ENCODE measurements at places on chromosomes 16 and 17.

DNA sequence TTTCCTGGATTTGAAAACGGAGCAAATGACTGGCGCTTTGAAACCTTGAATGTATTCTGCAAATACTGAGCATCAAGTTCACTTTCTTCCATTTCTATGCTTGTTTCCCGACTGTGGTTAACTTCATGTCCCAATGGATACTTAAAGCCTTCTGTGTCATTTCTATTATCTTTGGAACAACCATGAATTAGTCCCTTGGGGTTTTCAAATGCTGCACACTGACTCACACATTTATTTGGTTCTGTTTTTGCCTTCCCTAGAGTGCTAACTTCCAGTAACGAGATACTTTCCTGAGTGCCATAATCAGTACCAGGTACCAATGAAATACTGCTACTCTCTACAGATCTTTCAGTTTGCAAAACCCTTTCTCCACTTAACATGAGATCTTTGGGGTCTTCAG is 32.3 kb downstream of the BRCA1 start:
- DNase-seq = no peak

DNA sequence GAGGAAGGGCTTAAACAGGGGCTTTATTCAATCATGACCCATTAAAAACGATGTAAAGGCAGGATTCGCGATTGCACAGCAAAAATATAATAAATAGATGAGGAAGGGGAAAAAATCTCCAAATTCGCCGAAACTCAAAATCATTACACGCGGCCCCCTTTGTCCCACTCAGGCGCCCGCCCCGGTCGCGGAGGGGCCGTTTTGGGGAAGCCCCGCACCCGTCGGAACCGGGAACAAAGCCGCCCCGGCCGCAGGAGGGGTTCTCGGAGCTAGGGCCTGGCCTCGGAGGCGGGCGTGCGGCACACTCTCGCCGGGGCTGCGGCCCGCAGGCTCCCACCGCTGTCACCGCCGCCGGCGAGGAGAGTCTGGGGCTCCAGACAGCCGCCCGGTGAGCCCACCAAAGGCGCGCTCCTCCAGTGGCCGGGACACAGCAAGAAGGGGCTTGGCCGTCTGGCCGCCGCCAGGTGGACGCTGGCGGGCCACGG is 521 bp downstream of the C16orf87 start:
- no peak for DNase-seq

- DNase-seq = no peak
These were observed 124.5 kb downstream of the ZNF778 start for GRCh38 chr16:89341697-89342694.

DNA sequence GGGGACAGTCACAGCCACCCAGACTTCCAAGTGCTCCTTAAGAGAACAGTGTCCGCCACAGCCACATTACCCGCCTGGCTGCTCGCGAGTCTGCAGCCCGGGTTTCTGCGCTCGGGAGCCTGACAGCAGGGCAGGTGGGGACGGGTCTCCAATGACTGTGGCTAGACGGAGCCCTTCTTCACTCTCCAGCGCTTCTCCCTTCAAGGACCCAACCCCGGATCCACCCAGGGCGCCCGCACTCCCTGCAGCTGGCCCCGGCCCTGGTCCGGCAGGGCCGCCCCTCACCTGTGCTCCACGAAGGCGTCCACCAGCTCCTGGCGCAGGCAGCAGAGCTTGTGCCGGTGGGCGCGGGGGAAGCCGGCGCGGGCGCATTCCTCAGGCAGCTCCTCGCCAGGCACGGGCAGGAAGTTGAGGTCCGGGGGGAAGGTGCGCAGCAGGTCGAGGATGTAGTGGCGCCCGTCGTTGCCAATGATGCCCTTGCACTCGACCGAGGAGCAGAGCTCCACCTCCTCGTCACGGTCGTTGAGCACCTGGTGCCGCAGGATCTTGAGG is 13.9 kb downstream of the CLUH start:
- no peak for DNase-seq

GRCh38 chr16:4116325-4117249 is at the start of gene ADCY9:
TSS of gene ADCY9 (minus strand) at chr16:4116442. CDS start at chr16:4115442, 1,000 bp downstream.
- DNase-seq = peak; percentile 64

- DNase-seq = peak; percentile 14
These were observed 44.9 kb downstream of the ABCA5 start for GRCh38 chr17:69282002-69282401.

DNA sequence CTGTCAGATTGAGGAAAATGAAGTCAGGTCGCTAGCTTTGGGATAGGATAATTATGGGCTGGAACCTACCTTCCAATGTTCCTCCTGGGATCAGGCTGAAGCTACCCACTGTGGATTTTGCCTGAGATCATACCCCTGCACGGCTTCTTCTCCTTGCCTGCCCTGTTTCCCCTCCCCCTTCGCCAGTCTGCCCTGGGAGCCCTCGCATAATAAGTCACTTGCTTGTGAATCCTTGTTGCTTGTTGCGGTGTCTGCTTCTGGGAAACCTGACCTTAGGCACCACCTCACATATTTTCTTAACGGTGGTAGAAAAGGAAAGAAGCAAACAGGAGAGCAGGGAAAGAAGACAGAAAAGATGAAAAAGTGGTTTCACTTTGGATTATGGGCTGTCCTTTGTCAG is 13.3 kb upstream of the PMP22 start:
- DNase-seq = no peak

DNA sequence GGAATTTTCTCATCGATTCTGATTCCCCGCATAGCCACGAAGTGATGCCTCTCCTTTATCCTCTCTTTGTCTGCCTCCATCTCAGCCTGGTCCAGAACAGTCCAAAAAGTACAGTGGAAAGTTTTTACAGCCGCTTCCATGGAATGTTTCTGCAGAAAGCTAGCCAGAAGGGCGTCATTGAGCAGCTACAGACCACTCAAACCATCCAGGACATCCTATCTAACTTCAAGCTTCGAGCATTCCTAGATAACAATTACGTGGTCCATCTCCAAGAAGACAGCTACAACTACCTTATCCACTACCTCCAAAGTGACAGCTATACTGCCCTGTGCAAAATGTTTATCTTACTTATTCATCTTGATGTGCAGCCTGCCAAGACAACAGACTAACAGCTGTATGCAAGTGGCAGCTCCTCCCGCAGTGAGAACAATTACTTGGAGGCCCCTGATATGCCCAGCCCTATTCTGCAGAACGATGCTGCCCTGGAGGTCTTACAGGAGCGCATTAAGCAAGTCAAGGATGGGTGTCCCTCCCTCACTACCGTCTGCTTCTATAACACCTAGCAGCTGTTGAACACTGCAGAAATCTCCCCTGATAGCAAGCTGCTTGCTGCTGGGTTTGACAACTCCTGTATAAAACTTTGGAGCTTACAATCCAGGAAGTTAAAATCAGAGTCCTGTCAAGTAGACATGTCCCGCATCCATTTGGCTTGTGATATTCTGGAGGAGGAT is 38.9 kb downstream of the SLFN12L start:
- DNase-seq = no peak

- DNase-seq = peak; percentile 82
These were observed 211.7 kb upstream of the CHMP6 start for GRCh38 chr17:80779961-80780380.

DNA sequence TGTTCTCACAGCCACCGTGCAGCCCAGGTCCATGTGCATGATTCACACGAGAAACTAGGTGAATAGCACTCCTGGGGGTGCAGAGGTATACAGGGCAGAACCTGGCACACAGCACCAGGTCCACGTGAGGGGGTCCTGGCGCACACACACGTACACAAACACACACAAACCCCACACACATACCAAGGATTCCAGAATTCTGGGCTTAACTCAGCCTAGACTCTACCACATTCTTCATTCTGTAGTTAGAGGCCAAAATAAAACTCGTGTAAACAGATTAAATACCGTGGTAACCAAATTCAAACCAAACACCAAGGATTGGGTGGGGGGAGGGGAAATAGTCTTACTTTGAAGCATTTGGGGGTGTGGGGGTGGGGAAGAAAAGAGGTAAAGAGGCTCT is 58.5 kb downstream of the XYLT1 start:
- no peak for DNase-seq

DNA sequence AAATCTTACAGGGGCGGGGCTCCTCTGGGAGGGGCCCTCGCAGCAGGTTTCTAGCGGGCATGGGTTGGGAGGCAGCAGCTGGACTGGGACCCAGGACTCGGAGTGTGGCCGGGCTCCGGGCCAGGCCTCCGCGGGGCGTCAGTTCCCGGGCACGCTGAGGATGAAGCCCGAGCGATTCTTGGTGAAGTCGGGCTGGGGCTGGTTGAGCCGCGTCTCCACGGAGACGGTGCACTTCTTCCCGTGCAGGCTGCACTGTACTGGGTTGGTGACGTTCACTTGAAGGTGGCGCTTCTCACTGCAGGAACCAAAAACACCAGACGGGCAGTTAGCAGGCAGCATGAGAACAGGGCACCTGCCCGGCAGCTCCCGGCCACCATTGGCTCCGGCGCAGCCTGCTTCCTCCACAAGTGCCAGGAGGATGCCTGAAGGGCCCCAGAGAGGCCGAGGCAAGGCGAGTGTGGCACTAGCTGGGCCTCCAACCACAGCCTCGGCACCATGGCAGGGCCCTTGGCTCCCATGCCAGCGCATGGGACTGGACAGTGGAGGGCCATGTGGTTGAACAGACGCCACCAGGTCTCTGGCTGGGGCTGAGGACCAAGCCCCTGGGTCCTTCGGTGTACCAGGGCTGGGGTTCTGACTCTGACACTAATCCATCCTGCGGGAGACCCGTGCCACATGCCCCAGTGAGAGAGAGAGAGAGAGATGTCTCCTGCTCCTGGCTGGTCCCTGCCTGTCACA is 8.0 kb downstream of the CDK5R1 start:
- DNase-seq = no peak

GRCh38 chr16:78624366-78624765 is 524.9 kb downstream of the WWOX start:
- no peak for DNase-seq

GRCh38 chr17:67746704-67747571 is 29.2 kb downstream of the NOL11 start:
- DNase-seq = peak; percentile 76

GRCh38 chr17:70786081-70786480 is 616.7 kb downstream of the KCNJ2 start:
- DNase-seq = no peak

- DNase-seq = no peak
These were observed 284 bp upstream of the COPZ2 start for GRCh38 chr17:48037838-48038323.

DNA sequence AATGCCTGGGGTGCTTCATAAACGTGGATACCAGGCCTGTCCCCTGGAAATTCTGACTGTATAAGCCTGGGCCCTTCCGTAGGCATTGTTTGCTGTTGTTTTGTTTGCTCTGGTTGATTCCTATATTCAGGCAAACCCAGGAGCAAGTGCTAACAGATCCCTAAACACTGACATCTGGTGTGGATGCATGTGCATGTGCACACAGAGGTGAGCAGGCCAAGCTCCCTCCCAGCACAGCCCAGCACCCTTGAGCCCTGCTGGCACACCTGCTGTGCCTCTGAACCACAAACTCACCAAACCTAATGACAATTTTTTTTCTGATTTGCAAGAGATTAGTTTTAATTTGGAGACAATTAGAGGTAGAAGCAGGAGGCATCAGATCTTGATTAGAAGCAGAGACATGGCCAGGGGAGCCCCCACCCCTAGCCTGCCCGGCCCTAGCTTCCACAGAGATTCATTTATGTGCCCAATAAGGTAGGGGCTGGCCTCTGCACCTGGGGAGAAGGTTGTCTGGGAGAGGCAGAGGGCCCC is 40.4 kb downstream of the TMEM132E start:
- DNase-seq = no peak

- DNase-seq = no peak
These were observed at the start of gene NEUROD2 for GRCh38 chr17:39607851-39608130. TSS of gene NEUROD2 (minus strand) at chr17:39607920. CDS start at chr17:39606599, 1,321 bp downstream.

- no peak for DNase-seq
These were observed 17.6 kb downstream of the OMG start for GRCh38 chr17:31279401-31279800.

GRCh38 chr16:35596467-35596866 is 2137.1 kb downstream of the TP53TG3F start:
- DNase-seq = no peak

GRCh38 chr17:35747540-35748017 is 5.5 kb downstream of the GAS2L2 start:
- peak; percentile 90 for DNase-seq

DNA sequence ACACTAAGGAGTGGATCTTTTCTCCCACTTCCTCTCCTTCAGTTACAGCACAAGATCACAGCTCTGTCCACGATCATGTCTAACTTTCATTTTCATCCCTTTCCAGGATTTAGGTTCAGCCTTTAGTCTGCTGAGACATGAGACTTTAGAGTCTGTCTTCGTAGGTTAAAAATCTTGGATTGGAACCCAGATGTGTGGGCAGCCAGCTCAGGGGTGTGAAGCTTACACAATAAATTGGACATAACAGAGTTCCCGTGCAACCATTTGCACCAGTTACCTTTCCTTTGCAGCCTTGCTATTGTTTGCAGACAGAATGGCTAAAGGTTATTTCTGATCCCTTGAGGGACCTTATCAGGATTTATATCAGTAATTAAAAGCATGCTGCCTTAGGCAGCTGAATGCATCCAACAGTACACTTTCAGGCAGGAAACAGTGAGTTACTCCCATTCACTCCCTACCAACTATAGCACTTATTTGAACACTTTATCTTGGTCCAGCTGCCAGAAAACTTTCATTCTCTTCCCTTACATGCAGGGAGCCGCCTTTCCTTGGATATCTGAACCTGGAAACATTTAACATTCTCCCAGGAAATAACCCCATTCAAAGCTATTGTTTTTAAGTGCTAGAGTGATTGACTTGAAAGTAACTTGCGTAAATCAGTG is 87.3 kb downstream of the TMEM100 start:
- DNase-seq = no peak

- no peak for DNase-seq
These were observed 199.4 kb downstream of the PHKB start for GRCh38 chr16:47660540-47660939.

DNA sequence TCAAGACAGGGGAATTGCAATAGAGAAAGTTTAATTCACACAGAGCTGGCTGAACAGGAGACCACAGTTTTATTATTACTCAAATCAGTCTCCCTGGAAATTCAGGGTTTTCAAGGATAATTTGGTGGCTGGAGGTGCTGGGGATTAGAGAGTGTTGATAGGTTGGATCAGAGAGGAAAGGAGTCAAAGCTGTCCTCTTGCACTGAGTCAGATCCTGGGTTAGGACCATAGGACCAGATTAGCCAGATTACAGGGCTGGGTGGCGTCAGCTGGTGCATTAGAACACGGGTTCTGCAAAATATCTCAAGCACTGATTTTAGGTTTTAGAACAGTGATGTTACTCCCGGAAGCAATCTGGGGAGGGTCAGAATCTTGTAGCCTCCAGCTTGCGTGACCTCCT is 1.8 kb upstream of the NSMCE1 start:
- no peak for DNase-seq

- DNase-seq = no peak
These were observed 6.7 kb upstream of the CAPN15 start for GRCh38 chr16:520847-521246.

DNA sequence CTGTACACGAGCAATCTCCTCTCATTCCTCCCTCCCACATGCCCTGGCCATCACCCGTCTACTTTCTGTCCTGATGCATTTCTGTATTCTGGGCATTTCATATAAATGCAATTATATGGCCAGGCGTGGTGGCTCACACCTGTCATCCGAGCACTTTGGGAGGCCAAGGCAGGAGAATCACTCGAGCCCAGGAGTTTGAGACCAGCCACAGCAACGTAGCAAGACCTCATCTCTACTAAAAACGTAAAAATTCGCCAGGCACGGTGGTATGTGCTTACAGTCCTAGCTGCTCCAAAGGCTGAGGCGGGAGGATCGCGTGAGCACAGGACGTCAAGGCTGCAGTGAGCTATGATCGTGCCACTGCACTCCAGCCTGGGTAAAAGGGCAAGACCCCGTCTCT is 4.8 kb downstream of the MEAK7 start:
- DNase-seq = no peak

Measured in KBM-7 (cell line).